Eye (tissue), 1 donor: ENCODE measurements at places on chromosomes 4 and X.
A peak's percentile ranks its signal among the peaks of the same experiment; 100 is the strongest.

- DNase-seq, result no peak
Observed at GRCh38 chr4:7362341-7362740, 72.4 kb downstream of the PSAPL1 start.

DNA sequence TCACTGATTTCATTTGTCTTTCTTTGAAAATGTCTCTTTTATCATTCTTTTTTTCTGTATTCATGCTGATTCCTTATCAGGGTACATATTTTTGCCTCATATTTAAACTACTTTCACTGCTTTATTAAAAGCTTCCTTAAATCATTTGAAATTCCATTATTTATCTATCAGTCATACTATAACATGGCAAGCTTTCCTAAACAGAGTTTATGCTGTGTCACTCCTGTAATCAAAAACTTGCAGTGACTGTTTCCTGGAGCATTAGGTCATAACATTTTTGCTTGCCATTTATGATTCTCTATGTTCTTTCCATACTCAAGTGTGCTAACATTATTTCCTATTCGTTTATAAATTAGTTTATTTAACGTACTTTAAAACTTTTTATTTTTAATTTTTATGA lies 203.7 kb downstream of the BMPR1B start:
- no peak for DNase-seq

DNA sequence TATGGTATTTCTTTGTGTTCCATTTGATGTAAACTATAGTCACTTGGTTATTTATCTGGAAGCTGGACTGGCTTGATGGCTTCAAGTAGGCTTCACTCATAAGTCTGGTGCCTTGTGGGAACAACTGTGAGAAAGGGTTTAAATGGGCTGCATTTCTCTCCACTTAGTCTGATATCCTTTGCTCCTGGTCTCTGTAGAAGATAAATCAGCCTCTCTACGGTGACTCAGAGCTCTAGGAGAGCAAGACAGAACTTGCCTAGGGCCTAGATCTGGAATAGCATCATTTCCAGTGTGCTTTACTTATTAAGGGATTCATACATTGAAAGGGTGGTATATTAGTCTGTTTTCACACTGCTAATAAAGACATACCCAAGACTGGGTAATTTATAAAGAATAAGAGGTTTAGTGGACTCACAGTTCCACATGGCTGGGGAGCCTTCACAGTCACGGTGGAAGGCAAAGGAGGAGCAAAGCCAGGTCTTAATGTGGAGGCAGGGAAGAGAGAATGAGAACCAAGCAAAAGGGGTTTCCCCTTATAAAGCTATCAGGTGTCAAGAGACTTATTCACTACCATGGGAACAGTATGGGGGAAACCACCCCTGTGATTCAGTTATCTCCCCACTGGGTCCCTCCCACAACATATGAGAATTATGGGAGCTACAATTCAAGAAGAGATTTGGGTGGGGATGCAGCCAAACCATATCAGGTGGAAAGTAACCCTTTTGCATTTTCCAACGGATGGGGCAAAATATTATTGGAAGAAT lies 1746.4 kb upstream of the PCDH7 start:
- no peak for DNase-seq

DNA sequence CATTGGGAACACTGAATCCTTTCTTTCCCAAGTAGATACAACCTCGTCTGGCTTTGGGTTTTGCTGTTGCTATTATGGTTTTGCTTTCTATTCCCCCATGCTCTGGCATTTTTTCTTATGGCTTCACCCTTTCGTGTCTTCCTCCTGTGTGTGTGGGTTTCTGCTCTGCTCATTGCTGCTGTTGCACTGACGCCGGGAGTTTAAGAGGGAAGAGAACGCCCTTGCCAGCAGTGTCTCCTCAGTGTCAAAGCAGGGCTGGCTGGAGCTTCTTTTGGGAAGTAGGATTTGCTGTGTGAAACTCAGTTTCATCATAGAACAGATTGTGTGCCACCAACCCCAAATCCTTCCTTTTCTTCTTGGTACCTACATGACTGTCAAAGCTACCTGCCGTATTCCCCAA lies 63.7 kb downstream of the CLDN22 start:
- DNase-seq, result no peak

DNA sequence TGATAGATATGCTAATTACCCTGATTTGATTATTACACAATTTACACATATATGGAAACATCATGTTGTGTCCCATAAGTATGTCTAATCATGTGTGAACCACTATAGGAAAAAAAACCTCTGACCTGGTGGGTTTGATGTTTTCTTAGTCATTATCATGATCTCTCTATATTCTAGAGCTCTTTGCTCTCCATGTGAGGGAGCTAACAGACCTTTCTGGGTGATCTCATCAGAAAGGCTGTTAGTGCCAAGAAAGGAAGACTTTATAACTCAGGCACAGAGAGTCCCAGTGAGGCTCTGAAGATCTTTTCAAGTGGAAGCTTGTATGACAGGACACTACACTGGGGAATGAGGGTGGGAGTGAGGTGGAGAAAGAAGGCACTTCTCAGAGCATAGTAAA lies 527.7 kb upstream of the MAGEB2 start:
- DNase-seq, result no peak

GRCh38 chr4:100129774-100130173 lies 60.5 kb downstream of the DDIT4L start:
- no peak for DNase-seq

GRCh38 chr4:116849620-116850019 lies 235.8 kb downstream of the TRAM1L1 start:
- no peak for DNase-seq

DNA sequence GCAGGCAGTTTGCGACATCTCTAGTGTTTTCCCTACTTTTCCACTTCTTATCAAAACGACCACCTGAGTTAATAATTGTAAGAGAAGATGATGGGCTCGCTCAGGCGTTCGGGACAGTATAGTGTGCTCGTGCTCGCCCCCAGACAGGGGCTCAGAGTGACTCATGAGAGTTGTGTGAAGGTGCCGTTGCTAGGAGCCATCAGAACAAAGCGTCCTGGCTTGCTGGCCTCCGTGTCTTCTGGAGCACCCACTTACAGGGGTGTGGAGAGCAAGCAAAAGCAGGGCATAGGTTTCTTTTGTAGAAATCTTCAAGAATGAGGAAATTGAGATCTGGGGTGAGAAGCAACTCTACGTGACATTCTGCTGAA lies 73.0 kb upstream of the ADGRG2 start:
- DNase-seq, result no peak

- no peak for DNase-seq
Observed at GRCh38 chrX:20394451-20394850, 127.7 kb upstream of the RPS6KA3 start.

DNA sequence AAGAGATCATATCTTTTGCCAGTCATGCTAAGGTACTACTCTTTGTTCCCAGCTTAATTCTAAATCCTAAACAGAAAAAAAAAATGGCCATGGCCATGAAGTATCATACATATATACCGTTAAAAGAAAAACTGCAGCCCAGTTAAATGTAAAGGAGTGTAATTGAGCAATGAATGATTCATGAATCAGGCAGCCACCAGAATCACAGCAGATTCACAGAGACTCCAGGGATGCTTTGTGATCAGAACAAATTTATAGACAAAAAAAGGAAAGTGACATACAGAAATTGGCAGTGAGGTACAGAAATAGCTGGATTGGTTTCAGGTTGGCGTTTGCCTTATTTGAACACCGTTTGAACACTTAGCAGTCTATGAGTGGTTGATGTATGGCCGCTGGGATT lies 42.1 kb upstream of the PDGFC start:
- no peak for DNase-seq

GRCh38 chrX:53163436-53163835 lies 61.6 kb downstream of the KDM5C start:
- DNase-seq, result no peak

- DNase-seq, result no peak
Observed at GRCh38 chr4:80259817-80260216, 6.6 kb upstream of the FGF5 start.

DNA sequence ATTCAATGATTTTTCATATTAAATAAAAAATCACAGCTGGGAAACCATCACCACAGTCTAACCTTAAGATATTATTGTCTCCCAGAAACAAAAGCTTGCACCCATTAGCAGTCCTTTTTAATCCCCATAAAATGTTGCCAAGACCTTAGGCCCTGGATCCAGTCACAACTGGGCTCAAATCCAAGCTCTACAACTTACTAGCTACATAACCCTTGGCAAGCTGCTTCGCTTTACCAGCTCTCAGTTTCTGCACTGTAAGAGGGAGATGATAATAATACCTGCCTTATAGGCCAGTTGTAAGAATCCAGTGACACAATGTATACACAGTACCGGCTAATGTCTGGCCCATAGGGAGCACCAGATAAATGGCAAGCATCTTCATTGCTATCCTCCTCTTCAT lies 400.9 kb upstream of the FGF13 start:
- no peak for DNase-seq

DNA sequence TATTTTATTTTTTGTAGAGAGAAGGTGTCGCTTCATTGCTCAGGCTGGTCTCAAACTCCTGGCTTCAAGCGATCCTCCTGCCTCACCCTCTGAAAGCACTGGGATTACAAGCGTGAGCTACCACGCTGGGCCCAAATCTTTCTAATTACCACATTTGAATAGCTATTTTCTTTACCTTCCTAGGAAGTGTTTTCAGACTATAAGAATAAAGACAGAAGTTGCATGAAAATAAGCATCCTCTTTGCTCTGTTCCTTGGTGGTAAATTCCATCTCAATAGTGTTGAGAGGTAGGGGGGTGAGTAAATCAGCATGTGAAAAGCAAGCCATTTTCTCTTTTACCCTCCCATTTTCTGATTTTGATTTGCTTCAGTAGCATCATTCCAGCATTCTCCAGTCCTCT lies 122.4 kb downstream of the LARP7 start:
- no peak for DNase-seq

DNA sequence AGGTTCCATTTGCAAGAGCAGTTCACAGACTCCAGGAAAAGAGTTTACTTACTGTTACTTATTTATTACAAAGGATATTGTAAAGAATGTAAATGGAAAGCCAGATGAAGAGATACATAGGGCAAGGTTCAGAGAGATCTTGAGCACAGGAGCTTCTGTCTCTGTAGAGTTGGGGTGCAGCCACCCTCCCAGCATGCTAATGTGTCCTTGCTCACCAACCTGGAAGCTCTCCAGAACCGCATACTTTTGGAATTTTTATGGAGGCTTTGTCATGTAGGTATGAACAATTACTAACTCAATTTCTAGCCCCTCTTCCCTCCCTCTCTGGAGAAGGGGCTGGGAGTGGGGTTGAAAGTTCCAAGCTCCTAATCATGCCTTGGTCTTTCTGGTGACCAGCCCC lies 857.2 kb downstream of the RPA4 start:
- DNase-seq, result no peak

DNA sequence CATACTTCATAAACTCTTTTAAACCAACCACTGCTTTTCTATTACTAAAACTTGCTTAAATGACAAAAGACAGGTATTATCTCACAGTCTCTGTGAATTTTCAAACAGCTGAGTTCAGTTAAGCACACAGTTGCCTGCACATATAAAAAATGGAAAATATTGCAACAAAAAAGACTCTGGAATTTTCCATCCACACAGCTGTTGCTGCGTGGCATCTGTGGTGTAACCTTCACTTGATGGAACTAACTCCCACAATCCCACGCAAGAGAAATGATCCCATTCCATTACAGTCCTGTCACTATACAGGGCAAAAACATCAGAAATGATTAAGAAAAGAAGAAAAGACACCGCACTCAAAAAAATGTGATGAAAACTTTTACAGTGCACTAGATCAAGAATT lies 149.8 kb upstream of the TBL1X start:
- no peak for DNase-seq

GRCh38 chr4:122758033-122758432 lies 25.5 kb downstream of the BBS12 start:
- DNase-seq, result peak; percentile 74

GRCh38 chr4:186240848-186241491 lies 13.7 kb downstream of the KLKB1 start:
- DNase-seq, result no peak

GRCh38 chr4:113636877-113637276 lies 124.7 kb downstream of the CAMK2D start:
- DNase-seq, result no peak

DNA sequence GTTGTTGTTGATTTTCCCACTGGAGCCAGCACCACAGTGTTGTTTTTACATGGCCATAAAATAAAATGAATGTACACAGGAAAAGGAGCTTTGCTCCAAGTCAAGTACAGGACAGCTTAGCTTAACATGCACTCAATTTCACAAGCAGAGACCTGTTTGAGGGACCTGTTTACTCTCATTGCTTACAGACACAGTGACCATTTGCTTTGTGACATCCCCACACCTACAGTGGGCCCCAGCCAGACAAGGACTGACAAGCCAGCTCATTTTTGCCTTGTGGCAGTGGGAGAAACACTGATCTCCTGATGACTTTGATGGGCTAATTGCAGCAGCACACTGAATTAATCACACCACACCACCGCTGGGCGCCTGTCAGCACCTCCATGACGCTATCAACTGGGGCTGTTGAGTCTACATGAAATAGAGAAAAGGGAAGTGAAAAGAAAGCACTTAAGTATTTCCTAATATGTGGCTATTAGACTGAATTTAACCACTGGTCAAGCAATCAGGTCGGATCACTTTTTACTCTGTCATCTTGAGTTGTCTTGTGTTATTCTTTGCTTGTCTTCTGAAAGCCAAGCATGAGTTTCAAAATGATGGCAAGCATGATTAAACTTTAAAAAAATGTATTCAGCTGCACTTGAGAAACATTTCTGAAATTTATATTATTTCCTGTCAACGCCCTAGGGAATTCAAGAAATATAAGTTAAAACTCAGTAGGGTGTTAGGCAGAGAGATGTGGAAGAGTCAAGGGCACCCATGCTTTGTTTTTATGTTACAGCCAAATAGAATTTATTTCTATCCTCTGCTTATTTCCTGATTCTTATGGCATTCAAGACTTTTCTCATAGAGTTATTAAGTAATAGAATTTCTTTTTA lies 557.7 kb downstream of the RAB28 start:
- DNase-seq, result peak; percentile 44

GRCh38 chr4:165631912-165632311 lies 241.1 kb upstream of the TLL1 start:
- DNase-seq, result no peak

DNA sequence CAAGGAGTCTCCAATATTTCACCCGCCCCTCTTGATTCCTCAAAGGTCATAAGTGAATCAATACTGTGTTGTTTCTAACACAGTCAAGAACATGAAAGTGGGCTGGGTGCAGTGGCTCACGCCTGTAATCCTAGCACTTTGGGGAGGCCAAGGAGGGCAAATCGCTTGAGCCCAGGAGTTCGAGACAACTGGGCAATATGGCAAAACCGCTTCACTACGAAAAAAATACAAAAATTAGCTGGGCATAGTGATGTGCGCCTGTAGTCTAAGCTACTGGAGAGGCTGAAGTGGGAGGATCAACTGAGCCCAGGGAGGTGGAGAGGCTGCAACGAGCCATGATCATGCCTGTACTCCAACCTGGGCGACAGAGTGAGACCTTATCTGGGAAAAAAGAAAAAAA lies 3.4 kb downstream of the ACSL1 start:
- no peak for DNase-seq

DNA sequence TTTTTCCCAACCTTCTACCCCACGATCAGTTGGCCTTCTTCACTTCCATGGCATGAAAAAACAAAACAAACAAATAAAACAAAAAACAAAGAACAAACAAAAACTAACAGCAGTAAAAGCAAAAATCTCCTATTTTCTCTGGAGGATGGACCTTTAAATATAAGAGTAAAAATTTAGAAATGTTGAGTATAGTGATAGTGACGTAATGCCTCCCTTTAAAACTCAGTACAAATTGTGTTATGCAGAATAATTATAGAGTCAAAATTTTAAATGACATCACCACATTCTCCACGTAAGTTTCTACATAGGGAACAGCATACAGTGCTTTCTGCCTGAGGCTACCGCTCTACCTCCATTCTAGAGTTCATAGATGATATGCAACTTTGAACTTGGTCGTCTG lies 2156.4 kb downstream of the PCDH7 start:
- no peak for DNase-seq
